ENCODE measurements at places on chromosomes 16 and 17.

GRCh38 chr16:69107316-69107962, 2.0 kb downstream of the HAS3 start:
- DNase-seq, result no peak

DNA sequence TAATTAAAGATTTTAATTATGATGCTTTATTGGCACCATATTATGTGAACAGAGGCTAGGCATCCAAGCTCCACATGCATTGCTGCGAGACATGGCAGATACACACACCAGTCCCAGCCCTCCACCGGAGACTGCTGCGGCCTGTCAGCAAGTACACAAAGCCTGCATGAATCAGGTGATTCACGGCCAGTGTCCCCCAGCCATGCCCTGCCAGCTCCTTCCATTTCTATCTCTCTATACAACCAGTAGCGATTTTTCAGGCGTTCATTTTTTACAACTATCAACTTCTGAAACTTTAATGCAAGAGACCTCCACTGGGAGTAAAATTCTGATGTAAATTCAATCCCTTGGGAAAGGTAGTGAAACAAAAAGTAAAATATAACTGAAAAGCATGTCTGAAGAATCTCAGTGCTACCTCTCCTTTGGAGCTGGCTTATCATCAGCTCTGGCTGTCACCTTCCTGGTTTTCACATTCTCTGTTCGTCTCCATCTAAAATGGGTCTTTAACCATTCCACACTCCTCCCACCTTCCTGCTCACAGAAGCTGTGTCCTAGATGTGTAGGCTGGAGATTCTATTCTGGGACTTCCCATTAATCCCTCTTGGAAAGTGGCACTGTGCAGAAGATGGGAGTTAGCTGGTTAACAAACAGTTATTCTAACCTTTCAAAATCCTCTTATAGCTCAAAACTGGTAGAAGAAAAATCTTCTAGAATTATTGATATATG, 32.2 kb downstream of the HS3ST3A1 start:
- DNase-seq, result no peak

- no peak for DNase-seq
Measured at GRCh38 chr17:62067165-62068145, 2.4 kb upstream of the MED13 start.

- no peak for DNase-seq
Measured at GRCh38 chr16:61937646-61938045, 98.6 kb downstream of the CDH8 start.

DNA sequence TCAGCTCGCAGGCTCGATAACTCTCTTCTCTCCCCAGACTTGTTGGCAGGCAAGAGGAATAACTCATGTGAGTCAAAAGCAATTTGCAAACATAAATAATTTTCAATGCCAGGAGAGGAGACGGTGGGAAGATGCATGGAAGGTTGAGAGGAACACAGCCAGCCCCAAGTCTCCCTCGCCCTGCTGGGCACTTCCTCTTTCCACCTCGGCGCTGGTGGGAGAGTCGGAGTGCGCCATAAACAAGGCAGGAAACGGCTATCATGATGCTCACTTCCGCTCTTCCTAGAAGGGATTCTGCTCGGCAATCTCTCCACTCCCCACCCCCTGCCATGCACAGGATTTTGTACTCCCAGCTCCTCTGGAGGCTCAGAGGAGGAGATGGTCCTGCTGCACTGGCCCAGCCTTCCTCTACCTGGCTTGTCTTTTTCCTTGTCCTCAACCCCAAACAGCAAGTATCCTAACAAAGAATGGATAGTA, 13.0 kb downstream of the CBX4 start:
- no peak for DNase-seq

Measured in HS-5 (cell line).